ENCODE measurements at places on chromosomes 6 and 20.
A peak's percentile ranks its signal among the peaks of the same experiment; 100 is the strongest.

- DNase-seq: no peak
Observed at GRCh38 chr6:14711704-14712379, 534.0 kb upstream of the JARID2 start.

- no peak for DNase-seq
Observed at GRCh38 chr6:116409756-116410155, 39.0 kb downstream of the DSE start.

- no peak for DNase-seq
Observed at GRCh38 chr6:47669684-47670513, 28.5 kb upstream of the ADGRF4 start.

DNA sequence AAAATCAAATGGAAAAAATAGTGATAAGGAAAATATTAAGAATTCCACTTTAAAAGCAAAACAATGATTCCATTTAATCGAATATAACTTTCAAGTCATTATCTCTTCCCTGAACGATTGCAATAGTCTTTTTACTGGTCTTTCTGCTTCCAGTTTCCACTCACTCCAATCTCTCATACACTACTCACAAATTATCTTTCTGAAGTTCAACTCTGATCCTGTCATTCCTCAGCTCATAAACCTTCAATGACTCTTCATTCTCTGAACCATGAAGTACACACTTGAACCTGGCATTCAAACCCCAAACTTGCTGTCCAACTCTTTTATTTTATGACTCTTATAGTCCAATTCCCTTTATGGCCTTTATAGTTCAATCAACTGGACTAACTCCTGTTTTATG, 304.1 kb upstream of the TCF21 start:
- no peak for DNase-seq

DNA sequence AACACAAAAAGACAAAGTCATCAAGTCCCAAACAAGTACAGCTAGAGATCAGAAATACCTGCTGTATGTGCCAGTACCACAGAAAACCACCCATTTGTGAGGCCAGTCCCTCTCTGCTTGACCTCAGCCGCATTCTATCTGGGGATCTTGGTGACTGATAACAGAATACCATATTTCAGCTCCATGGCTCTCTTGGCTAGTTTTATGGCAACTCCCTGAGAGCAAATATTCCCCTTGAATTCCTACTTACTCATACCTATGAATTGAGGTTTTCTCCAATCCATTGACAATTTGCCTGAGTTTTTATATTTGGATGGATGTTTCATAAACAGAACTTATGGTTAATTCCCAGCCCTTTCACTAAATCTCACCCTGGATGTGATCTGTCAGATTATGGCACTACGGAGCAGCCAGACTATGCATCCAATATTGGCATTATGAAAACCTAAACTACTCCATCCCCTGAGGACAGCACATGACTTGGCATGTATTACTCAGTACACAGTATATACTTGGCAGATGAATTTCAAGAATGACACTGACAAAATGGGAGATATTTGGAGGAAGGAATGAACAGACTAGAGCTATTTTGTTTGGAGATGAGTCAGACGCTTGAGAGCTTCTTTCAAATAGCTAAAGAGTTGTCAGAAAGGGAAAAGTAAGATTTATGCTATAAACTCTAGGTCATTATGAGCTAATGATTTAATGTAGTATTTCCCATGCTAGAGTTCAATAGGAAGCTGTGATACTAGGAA, 95.7 kb downstream of the PRDM1 start:
- no peak for DNase-seq

DNA sequence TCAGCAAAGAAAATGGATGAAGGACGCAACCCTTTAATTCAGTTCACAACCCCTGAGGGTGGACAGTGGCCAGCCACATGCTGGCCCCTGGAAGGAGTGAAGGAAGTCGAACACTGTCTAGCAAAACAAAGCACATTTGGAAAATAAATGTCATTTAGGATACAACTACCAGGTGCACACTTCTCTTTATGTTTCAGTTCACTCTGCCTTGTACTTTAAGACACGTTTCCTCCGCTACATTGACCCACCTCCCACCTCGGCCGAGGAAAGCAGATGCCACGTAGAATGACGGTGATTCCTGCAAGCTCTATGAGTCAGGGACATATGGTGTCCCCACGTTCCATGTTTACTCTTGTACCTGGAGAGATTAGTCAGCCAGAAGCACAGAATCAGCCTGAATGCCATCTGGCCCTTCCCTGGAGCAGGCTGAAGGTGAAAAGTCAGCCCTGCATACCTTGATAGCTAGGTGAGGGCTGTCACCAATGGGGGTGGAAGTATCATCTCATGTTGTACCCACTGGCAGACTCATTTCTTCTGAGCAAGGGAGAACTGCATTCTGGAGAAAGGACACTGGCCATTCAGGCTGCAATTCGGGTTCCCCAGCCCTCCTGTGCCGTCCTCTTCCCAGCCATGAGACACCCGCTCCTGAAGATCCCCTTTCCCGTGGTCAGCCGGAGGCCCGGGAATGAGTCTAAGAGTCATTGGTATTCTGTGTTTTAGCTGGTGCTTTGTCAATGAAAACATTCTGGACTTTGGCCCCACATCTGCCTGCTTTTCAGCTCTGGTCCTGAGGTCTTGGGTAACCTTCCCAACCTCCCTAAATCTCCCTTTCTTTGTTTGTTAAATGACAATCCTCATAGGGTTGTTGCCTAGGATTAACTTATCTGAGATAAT, 60.6 kb downstream of the FOXA2 start:
- no peak for DNase-seq

- DNase-seq: no peak
Observed at GRCh38 chr20:34112600-34113101, 608 bp upstream of the EIF2S2 start.

GRCh38 chr6:119110601-119111548, 32.4 kb upstream of the FAM184A start:
- peak; percentile 41 for DNase-seq

DNA sequence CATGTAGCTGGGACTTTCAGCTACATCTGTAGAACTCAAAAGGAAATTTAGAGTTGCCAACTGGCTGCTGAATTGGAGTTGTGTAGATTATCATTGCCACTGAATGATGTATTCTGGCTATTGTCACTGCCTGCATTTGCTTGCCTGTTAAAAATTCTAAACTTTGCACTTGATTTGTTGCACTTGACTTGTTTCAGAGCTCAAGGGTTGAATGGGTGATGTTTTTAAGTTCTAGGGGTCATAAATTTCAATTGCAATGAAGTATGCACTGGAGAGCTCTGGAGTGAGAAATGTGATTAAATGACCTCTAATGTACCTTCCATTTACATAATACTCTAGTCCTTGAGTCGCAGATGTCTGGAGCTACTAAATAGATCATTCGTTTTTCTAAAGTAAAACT, 102.4 kb downstream of the TNFRSF21 start:
- no peak for DNase-seq

DNA sequence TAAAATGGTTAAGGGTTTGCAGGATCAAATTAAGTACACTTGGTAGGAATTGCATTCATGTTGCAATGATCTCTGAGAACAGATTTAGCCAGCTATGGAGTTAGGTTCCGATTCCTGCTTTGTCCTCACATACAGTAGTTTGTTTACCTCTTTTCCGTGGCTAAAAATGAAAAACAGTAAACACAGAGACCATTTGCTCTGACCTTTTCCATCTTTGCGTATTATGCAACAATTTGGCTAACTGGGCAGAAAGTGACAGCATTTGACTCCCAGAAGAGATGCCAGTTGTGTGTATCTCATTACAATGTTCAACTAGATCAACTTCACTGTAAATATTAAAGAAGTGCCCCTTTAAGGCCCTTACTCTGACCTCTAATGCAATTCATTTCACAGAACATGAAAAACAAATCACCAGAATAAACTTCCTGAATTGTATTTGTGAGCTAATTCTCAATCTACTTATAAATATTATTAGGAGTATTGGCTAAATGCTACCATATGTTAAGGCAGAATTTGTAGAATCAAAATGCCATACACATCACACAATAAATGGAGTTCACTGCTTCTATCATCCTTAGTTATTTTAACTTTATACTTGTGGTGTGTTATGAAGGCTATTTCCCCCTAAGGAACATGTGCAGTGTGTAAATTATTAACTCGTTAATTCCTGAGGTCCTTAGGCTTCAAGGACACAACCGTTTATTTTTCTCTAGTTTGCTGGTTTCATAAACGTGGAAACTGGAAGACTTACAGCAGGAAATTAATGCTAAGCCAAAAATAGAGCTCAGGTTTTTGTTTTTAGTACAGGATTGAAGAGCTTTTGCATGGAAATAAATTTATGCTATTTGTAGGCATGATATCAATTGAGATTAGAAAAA, 380.7 kb upstream of the CITED2 start:
- DNase-seq: no peak

GRCh38 chr20:16412906-16413305, 160.3 kb downstream of the KIF16B start:
- DNase-seq: no peak

- no peak for DNase-seq
Observed at GRCh38 chr6:11972806-11973205, 39.3 kb upstream of the HIVEP1 start.

DNA sequence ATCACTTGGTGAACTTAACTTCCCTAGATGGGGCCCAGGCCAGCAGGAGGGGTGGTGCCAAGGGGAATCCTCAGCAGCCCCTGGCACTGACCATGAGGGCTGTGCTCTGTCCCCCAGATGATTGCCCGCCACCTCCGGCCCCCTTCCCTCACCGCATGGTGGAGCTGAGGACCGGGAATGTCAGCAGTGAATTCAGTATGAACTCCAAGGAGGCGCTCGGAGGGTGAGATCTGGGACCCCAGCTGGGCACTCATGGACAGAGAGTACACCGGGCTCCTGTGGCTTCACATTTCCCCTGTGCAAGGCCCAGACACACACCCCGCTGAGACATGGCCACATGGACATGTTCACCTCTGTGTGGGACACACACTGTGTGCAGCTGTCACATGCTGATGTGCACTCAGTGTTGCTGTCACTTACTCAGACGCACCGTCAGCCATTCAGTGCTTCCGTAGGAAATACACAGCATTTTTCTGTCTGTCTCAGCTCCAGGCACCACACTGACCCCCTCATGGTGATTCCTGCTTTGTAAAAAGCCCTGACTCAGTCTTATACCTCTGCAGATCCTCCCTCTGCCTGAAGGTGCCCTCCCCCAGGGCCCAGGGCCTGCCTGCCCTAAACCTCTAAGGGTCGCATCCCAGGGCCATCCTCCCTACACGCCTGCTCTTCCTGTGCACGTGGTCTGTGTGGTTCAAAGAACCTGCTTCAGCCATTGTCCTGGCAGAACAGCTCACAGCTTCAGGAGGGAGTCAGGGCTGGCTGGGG, 4.4 kb downstream of the MYLK2 start:
- DNase-seq: no peak

DNA sequence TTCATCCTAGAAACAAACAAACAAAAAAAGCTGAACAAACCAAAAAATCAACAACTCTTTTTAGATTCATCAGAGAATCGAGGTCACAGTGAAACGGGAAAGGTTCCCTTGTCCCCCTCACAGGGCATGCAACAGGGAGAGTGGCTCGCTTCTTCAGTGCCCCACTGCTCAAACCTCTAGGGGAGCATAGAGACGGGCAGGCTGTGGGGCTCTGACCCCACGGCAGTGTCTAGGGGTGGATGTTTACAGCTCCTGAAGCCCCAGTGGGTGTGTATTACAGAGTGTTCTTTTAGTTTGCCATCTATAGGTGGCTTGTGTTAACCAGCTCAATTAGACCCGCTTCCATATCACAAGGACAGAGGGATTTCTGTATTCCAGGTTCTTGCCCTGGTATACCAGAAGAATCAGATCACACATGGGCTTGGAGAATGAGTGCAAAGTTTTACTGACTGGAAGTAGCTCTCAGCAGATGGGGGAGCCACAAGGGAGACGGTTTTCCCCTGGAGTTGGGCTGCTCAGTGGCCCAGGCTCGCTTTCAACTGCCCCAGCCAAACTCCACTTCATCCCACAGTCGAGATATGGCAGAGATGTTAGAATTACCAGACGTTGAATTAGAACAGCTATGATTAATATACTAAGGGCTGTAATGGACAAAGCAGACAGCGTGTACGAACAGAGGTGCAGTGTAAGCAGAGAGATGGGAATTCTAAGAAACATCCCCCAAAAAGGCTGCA, 192.6 kb upstream of the CST7 start:
- DNase-seq: no peak

DNA sequence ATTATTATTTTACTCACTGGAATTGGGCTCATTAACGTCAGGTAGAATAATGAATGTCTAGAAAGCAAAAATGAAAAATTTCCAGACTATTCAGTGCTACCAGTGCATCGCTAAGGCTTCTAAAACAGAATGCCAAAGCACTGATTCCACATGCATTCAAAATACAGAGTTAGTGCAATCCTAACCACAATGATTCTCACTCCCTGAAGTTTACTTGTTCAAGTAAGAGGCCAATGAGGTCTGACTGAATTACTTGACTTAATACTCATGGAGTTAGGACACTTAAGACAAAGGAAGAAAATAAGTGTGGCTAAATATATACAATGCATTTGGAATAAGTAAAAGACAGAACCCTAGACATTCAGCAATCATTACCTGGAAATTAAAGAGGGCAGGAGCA, 220.5 kb downstream of the PKHD1 start:
- no peak for DNase-seq

GRCh38 chr6:100229512-100229911, 235.2 kb downstream of the SIM1 start:
- no peak for DNase-seq

DNA sequence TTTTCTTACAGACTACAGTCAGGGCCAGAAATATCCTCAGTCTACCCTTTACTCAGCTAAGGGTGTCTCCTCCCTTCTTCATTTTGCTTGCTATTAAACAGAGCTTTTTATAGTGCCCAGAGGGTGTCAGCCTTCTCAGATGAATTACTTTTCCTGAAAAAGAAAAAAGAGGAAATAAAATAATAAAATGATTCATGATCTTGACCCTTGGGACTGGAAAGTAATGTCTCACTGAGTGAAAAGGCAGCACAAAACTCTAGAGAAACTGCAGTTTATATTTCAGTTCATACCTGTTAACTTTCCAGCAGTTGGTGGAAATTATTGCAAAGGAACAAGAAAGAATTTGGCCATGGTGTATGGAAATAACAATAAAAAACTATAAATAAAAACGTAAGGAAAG, 170.6 kb downstream of the IBTK start:
- no peak for DNase-seq

DNA sequence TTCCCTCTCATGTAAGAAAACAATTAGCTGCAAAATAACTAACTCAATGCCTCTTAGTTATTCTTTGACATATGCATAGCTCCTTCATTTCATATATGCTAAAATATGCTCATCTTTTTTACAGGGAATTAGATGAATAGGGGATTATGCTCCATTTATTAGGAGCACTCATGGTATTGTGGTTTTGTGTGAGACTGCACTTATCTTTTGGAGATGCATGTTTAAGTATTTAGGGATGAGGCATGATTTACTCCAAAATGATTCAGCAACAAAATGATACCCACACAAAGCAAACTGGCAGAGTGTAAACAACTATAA, 8.8 kb downstream of the BNIP5 start:
- DNase-seq: no peak

Data from NCI-H2029 treated with DMSO at 0.1 percent for 48 hours (cell line).